ENCODE measurements at places on chromosomes 4 and X.

DNA sequence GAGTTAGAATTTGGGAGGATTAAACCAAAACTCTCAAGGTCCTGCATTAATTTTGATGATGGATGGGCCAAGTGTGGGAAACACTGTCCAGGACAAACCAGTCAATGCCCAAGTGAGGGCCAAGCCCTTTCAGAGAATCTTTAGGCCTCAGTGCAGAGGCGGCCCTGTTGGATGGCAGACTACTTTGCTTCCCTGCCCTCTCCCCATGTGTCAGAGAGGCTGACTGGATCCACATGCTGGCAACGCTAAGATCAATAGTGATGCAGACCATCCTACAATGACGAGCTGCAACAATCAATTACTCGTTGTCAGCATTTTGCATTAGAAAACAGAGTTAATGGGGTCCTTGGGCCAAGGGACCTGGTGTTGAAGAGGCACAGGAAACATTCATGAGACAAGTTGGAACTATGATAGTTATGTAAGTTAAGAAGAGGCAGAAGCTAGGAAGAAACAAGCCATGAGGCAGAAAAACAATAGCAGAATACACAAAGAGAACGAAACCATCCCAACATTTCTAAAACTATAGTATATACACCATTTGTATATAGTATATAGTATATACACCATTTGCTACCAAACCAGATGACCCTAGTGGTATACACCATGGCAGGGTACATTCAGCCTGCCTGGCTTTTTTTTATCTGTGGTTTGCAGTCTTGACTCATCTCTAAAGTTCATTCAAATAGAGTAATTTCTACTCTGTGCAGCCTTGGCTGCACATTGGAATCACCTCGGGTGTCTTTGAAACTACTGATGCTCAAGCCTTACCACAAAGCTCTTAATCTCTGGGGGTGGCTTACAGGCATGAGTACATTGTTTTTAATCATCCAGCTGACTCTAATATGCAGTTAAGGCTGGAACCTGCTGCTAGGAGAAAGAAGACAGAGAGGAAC lies 147.7 kb upstream of the GYPA start:
- H3K4me1 ChIP-seq = no peaks in the 10 kb centered on the region
- no peak for DNase-seq
- H3K36me3 ChIP-seq = no peaks in the 10 kb centered on the region
- no peak overlapping the region for H3K4me3 ChIP-seq

- H3K36me3 ChIP-seq = no peaks in the 10 kb centered on the region
- no peak for DNase-seq
- H3K27me3 ChIP-seq = peaks cover 7% of the 10 kb centered on the region
- no peak overlapping the region for H3K27ac ChIP-seq
- no peaks in the 10 kb centered on the region for H3K4me1 ChIP-seq
Measured at GRCh38 chr4:99645036-99645435, 12.6 kb downstream of the C4orf54 start.

DNA sequence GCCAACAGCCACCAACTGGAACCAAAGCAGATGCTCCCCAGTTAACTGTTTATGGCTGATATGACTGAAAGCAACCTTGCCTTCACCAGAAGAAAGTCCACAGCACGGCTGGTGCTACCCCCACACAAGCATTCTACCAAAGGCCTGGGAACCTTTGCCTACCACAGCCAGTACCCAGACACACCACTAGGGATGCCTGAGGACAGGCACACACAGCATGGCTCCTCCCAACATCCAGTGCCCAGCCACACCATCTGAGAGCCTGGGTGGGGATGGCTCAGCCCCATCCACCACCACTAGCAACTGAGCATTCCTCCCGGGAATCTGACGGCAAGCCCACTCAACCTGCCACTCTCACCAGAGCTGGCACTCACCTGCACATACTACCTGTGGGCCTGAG lies 178.6 kb downstream of the SLC7A11 start:
- H3K4me1 ChIP-seq = no peaks in the 10 kb centered on the region
- H3K27me3 ChIP-seq = peaks cover 4% of the 10 kb centered on the region
- H3K27ac ChIP-seq = no peak overlapping the region

GRCh38 chr4:184453365-184454160 lies 20.8 kb downstream of the IRF2 start:
- H3K4me3 ChIP-seq = peak overlapping the region; percentile 50
- peaks cover 94% of the 10 kb centered on the region for H3K4me1 ChIP-seq
- H3K27me3 ChIP-seq = no peaks in the 10 kb centered on the region
- DNase-seq = no peak
- H3K27ac ChIP-seq = peak overlapping the region; percentile 87

DNA sequence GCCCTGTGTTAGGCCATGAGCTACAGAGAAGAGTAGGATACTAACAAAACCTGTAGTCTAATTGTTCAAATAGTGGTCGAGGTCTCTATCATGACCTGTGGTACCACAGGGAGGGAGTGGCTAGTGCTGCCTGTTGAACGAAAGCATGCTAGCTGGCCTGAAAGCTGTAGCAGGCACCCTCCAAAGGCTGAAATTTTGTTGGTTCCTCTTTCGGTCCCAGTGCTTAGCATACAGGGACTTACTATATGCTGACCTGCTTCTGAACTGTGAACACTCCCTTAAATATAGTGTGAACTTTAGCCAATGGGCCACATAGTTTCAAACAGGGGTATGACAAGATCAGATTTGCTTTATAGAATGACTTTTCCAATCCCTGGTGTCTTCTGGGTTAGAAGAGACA lies 113.4 kb downstream of the PJA1 start:
- no peak overlapping the region for H3K4me3 ChIP-seq
- H3K4me1 ChIP-seq = no peaks in the 10 kb centered on the region
- no peaks in the 10 kb centered on the region for H3K36me3 ChIP-seq
- H3K27ac ChIP-seq = no peak overlapping the region
- no peak for DNase-seq

GRCh38 chrX:72487661-72488060 lies 85.0 kb downstream of the HDAC8 start:
- H3K36me3 ChIP-seq = peaks cover 18% of the 10 kb centered on the region
- no peak overlapping the region for H3K4me3 ChIP-seq
- no peaks in the 10 kb centered on the region for H3K27me3 ChIP-seq
- H3K4me1 ChIP-seq = no peaks in the 10 kb centered on the region
- H3K27ac ChIP-seq = no peak overlapping the region
